Fibroblast of mammary gland (primary cell): ENCODE measurements at places on chromosomes 11 and 22.

- peak; percentile 56 for DNase-seq
These were observed 140.6 kb upstream of the RASSF10 start for GRCh38 chr11:12868315-12869073.

DNA sequence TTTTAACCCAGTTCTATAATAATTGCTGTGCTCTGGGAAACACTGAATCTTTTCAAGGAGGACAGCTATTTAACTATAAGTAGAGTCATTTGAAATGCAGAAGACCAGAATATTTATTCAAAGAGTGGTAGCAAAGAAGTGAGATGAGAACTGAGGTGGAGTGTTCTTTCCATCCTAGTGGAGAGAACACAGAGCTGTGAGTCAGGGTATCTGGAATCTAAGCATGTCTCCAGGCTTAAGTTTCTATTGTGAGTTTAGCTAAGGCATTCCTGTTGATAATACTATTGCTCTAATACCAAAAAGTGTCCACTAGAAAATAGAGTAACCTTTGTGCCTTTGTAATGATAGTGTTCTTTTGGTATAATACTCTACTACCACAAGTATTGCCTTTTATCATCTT lies 32.4 kb downstream of the JAM3 start:
- peak; percentile 12 for DNase-seq

DNA sequence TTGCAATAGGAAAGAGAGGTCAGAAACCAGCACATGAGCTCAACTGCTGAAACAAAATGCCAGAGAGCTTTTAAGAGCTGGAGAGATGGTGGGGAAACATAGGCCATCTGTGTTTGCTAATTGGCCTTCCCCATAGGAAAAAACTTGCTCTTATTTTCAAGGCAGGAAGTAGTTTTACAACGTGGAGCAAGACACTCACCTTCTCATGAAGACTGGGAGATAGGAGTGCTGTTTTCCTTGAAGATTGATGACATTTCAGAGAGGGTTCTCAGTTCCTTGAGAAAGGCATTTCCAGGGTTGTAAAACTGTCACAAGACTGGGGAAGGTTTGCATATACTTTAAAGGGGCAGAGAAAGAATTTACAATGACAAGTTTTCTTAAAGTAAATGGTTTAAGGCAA lies 586.3 kb upstream of the RAG2 start:
- DNase-seq: no peak

GRCh38 chr11:96299155-96299888 lies 43.7 kb downstream of the MAML2 start:
- DNase-seq: no peak

DNA sequence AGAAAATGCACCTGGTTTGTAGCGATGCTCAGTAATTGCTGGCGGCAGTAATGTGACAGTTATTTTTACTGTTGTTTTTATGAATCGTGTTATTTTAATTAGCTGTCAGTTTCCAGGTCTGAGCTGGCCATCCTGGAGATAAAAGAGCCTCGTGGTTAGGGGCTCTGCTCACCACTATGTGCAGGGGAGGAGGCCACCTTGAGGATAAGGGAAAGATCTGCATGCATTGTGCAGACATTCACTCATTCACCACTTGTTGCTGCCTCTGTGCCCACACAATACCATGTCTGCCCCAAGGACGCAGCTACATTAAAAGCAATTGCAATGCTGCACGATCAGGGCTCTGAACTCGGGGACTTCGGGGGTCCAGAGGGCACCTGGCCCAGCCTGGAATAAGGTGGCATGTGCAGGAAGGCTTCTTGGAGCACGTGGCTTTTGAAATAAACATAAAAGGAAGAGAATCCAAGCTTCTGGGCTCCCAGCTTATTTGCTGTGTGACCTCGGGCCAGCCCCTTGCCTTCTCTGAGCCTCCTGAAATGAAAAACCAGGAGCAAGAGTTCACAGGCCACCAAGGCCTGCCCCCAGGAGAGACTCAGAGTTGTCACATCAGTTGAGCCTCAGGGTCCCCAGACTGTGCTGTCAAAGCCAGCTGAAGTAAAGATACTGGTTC lies 44.7 kb upstream of the SHISAL1 start:
- DNase-seq: no peak

GRCh38 chr11:72309074-72309598 lies 65.2 kb upstream of the PHOX2A start:
- DNase-seq: no peak

DNA sequence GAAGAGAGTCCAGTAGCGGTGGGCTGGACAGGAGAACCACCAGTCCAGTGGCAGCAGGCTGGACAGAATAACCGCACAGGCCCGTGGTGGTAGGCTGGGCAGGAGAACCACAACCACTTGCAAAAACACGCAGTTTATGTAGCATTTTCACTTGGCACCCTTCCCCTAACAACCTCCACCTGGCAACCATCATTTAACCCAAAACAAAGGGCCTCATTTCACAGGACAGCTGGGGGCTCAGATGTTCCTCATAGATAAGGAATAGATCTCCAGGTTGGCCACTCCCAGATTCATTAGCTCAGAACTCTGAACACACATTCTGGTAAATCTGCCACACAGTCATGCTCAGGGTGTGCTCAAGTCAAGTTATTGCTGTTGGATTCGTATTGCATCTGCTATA lies 41.2 kb downstream of the SYTL2 start:
- DNase-seq: no peak

DNA sequence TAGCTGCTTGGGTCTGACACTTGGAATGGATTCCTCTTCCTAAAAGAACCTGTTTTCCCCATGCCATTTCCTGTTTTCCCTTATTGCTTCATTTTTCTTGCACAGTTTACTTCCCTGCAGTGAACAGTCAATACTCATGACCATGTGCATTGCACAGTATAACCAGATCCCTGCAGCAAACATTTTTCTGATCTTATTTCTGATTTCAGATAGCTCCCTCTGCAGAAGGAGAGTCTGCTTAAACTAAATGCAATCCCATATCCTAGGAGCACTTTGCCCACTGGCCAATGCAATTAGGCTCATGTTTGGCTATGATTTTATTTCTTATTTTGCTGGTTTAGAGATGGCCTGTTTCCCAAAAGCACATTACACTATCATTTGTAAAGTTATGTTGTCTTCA lies 96.7 kb upstream of the CD44 start:
- DNase-seq: no peak

GRCh38 chr11:105582497-105582896 lies 27.4 kb upstream of the GRIA4 start:
- no peak for DNase-seq

DNA sequence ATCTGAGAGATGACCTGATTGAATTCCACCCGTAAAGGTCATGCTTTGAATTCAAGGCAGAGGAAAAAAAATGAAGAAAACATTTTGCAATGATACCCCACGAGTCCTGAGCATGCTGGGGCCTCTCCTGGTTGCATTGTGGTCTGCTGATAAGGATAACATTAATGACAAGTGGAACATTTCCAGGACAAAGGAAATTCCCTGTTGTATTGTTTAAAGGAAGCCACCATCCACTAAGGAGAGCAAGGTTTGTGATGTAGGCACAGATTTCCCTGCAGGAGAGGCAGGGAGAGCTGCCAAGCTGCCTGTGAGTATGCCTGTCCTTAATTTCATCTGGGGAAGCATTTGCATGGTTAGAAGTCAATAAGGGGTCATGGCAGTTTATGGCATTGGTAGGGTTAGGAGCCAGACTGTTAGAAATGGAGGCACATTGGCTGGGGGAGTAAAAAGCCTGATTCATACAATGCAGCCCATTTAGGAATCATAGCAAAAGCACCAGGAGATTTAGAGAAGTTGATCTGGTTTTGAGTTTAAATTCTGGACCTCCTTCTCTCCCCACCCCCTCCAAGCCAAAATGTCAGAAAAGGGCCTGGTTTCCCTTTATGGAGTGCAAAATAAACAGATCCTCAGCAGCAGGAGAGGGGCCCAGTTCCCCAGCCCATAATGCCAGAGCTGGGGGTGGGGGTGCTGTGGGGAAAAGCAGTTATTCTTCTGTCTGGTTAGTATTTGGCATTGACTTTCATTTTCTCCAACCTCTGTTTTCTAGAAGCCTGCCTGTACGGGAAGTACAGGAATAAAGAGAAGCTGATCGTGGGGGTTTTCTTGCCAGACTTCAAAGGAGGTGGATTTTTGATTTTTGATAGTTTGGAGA lies 22.1 kb downstream of the FLI1 start:
- DNase-seq: peak; percentile 14

- peak; percentile 86 for DNase-seq
These were observed 16.6 kb downstream of the ASCC2 start for GRCh38 chr22:29821291-29822016.

DNA sequence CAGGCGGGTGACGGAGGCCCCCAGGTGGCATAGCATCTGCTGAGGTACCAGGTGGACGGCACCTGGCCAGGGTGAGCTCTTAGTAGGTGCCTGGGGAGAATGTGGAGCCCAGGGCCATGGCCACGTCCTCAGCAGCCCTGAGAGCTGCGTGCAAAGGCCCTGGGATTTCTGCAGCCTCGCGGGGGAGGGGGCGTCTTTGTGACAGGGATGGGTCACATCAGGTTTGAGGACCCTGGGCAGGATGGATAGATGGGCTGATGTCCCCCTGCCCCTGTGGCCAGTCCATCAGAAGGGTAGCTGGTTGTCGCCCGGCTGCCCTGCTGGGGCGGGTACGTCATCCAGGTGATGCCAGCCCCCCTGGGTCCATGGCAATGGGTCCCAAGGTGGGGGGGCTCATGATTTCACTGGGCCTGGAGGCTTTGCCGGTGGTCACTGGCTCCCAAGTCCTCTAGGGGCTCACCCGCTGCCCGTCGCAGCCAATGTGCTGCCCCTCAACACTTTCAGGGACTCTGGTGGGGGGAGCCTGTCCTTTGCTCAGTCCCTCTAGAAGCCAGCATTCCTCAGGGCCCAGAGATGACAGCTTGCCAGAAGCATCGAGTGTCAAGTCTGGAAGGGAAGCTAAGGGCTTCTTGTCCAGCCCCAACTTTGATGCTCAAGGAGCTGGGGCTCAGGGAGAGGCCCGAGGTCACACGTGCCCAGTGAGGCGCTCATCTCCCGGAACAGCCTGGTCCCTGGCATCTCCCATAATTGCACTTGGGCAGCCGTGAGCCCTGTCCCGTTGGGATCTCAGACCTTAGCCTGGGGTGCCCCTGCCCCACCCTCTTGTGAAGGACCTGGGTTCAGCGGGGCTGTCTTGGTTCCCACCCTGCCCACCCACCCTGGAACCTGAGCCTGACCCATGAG lies 777 bp downstream of the TBX10 start:
- no peak for DNase-seq

GRCh38 chr11:131465746-131466145 lies 95.3 kb downstream of the NTM start:
- DNase-seq: no peak

- peak; percentile 40 for DNase-seq
These were observed 6.0 kb downstream of the OR10Q1 start for GRCh38 chr11:58222721-58223120.

GRCh38 chr11:74608431-74608830 lies 16.0 kb downstream of the POLD3 start:
- no peak for DNase-seq

DNA sequence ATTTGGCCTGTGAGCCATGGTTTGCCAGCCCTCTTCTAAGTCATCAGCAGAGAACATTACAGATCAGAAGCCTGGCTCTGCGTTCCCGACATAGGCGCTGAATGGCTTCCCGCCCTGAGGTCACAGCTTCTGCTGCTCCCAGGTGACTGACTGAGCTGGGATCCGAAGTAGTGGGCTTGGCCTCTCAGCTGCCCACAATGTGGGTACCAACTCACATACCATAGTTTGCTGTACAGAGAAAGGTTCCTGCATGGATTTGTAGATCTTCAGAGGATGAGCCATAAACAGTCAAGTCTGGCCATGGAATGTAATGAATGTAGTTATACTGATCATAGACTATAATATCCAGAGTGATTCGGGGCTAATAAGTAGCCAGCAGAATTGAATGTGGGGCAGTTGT lies 42.6 kb downstream of the TEAD1 start:
- DNase-seq: no peak

- DNase-seq: no peak
These were observed 37.5 kb downstream of the CD6 start for GRCh38 chr11:61008971-61009370.

DNA sequence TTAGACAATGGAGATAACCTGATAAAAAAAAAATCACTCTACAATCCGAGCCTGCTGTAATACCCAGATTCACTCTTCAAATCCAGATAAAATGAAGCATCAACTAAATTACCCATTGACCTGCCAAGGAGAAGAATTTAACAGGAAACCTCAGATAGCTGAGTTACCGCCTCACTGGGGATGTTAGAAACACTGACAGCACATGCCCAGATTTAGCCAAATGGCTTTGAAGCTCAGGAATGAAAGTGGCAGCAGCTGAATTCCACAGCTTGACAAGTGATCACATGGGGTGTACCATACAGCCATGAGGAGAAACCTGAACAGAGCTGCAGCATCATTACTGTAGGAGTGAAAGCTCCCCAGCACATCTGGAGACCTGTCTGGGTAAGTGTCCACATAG lies 807.6 kb downstream of the DLG2 start:
- DNase-seq: no peak

DNA sequence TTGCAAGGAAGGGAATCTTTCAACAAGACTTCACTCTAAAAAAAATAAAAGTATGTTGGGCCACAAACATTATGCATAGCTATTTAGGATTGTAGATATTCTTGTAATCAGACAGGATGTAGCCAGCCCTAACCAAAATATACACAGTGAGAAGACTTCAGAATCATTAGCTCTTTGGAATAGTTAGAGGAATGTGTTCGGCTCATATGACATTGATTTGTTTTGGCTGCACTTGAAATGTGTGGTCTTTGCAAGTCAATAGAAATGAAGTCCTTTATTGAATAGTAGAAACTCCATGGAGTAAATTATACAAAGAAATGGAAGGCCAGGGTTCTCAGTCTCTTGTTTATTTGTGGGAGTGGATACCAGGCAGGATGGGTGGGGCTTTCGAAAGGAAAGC lies 692.1 kb downstream of the NTM start:
- DNase-seq: no peak

DNA sequence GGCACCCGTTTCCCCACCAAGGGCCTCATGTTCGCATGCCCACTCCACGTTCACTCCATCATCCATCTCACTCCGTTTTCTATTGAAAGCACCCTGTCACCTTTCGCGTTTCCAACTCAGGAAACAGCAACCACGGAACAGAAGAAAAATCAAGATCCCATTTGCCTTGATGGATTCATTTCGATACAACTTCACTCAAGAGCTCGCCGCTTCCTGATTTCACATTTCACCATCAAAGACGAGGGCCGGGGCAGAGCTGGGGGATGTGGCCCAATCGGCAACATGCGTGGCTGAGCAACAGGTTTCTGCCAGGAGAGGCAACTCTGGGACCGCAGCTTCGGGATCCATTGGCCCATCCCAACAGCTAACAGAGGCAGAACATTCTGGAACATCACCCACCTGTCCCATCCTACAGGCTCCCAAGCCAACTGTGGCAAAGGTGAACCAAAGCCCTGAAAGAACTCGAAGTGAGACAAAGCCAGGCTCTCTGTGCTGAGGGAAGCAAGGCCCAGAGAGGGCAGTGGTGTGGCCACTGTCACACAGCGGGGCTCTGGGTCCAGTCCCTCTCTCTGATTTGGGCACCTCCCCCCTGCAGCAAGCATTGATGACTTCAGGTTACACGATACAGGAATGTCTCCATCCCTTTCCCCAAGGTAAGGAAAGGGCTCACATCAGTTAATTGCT lies 36.2 kb upstream of the CD5 start:
- no peak for DNase-seq
